ENCODE measurements at places on chromosomes 11 and 22.
A peak's percentile ranks its signal among the peaks of the same experiment; 100 is the strongest.

GRCh38 chr22:44399906-44400762 lies 87.4 kb upstream of the SHISAL1 start:
- no peak for DNase-seq

DNA sequence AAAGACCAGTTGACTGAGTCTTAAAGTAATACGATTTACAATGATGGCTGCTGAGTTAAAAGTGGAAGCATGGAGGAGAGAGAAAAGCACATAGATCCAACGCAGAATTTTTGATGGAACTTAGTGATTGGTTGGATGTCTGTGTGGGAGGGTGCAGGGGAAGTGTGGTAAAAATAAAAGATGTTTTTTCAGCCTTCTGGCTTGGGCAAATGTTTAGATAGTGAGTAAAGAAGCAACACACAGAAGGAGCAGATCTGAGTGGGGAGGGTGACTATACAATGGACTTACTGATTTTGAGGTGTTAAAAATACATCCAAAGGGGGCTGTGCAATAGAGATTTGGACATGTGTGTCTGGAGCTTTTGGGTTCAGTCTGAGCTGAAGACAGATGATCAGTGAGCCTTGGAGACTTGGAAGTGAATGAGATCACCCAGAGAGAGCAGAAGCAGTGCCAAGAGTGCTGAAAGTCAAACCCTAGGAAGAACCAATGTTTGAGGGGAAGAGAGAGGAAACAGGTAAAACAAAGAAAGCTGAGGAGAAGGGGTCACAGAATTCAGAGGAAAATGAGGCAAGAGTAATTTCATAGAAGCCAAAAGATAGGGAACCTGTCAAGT lies 8.6 kb downstream of the GRIA4 start:
- no peak for DNase-seq

GRCh38 chr11:83571302-83571701 lies 285.1 kb upstream of the CCDC90B start:
- no peak for DNase-seq

GRCh38 chr22:40212121-40212520 lies 34.4 kb downstream of the TNRC6B start:
- DNase-seq = no peak

DNA sequence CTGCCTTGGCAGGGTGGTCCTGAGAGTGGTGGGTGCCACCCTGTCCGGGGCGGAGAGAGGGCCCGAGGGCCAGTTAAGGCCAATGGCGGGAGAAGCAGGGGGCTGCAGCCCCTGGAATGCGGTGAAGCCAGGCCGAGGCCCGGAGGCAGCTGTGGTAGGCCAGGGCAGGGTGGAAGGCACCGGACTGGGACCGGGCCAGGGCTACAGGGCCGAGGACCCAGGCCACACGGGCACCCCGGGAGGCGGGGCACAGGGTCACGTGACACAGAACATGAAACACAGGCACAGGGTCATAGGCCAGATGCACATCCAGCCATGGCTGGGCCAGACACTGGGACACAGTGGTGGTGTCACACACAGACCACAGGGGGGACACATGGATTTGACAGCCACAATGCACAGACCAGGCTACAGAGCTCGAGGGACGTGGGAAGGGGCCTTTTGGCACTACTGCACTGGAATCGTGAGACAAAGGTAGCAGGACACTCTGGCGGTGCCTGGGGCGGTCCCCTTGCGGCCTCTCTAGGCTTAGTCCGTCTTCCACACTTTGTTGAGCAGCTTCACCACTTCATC lies 2.8 kb downstream of the SLC25A1 start:
- DNase-seq = no peak

GRCh38 chr11:66631883-66632282 lies 6.6 kb upstream of the RBM4 start:
- no peak for DNase-seq

DNA sequence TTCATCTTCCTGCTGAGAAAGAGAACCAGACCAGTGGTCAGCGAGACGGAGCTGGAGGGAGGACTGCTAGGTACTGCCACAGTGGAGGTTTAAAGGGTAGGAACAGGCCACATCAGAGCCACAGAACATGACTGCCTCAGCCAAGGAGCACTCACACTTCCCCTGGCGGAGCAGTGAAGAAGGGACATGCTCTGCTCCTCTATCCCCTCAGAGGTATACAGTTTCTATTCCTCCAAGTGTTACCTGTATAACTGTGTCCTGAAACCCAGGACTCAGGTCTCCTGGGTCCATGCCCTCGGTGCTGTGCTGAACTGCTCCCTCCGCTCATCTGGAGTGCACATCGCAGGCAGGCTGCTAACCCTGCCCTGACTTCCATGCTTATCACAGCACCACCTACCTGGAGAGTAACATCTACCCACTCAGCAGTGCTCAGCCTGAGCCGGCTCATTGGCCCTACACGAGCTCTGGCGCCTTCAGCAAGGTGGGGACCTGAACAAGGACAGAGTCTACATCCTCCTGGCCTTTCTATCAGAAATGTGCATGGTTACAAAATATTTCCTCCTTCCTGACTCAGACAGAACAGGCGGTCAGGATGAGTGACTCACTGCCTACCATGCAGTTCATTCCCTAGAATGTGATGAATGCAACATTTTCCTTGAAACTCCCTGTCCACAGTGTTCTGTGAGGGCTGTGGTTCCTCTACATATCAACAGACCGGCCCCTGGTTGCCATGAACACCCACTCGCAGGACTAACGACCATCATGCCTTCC lies 52.9 kb downstream of the C11orf58 start:
- DNase-seq = no peak

GRCh38 chr11:10331548-10332289 lies 26.8 kb downstream of the ADM start:
- no peak for DNase-seq

GRCh38 chr11:76501526-76502202 lies 56.8 kb downstream of the EMSY start:
- DNase-seq = no peak

DNA sequence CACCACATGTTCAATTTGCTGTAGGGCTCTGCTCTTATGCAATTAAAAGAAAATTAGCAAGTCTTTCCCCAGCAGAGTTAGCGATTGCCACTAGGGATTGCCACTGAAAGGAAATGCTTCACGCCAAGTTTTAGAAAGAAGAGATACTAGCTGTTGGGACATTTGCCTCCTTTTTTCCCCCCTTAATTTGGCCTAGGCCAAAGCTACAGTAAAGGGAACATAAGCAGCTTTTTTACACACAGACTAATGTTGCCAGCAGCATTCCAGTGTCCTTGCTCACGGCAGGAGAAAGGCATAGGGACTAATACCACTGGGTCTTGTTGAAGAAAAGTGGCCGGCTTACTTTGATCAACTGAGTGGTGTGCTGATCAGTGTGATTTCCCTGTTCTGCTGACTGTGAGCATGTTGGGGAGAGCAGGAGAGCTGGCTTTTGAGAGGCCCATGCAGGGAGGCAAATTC lies 71.2 kb downstream of the PHF21A start:
- DNase-seq = peak; percentile 16

DNA sequence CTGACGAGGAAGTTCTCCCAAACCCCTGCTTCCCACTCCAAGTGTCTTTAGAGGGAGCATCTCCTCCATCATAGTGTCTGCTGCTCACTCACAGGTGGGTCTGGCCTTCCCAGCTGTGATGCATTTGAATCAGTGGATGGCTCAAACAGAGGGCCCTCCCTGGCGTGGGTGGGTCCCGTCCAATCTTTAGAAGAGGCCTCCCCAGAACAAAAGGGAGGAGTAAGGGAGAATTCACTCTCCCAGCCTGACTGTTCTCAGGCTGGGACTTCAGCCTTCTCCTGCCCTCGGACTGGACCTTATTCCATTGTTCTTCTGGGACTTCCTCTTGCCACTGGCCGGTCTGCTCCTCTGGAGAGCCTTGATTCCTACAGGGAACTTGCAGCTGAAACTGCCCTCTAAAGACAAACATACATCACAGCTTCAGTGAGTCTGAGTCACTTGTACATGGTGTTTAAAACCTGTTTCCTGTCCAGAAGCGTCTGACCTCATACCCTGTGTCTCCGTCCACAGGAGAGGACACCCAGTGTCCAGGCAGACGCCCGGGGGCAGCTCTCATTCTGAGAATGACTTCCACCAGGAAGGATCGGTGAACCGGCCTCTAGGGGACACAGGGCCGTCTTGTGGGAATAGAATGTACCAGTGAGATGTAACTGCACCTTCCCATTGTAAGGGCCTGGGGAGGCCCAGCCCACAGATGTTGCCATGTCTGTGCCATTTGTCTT lies 234.7 kb downstream of the BRD1 start:
- no peak for DNase-seq

DNA sequence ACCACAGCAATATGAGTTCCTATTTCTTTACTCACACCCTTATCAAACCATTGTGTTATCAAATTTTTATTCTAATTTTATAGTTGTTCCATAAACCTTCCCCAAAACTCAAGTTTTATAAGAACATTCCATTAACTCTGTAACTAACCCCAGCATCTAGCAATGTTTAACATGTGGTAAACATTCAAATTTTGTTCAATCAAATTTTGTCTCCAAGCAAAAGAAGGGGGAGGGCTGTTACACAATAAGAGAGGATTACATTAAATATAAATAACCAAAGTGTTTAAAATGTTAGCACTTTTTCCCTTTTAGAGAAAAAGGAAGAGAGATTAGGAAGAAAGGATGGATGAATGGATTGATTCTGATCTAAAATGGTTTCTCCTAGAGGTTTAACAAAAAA lies 20.5 kb downstream of the RBFOX2 start:
- DNase-seq = no peak

- DNase-seq = no peak
These were observed 7.7 kb downstream of the YWHAH start for GRCh38 chr22:31952094-31952401.

DNA sequence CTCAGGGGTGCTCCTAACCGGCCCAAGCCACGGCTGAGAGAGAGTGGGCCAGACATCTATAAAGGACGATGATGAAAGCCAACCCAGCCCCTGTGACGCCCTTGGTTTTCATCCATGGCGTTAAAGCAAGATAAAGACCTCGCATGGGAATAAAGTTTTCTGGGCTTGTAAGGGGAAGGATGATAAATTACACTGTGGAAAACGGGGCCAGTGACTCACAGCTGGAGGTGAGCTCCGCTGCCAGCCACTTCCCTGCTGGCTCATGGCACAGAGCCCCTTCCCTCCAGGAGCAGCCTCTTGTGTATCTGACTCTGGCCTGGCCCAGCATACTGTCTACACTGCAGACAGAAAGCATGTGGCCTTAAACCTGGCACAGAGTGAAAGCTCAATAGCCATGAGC lies 503.2 kb upstream of the B3GAT1 start:
- DNase-seq = no peak

- no peak for DNase-seq
These were observed 20.9 kb downstream of the SHISAL1 start for GRCh38 chr22:44291674-44292360.

- DNase-seq = peak; percentile 12
These were observed 4.2 kb upstream of the UVRAG start for GRCh38 chr11:75810637-75811390.

DNA sequence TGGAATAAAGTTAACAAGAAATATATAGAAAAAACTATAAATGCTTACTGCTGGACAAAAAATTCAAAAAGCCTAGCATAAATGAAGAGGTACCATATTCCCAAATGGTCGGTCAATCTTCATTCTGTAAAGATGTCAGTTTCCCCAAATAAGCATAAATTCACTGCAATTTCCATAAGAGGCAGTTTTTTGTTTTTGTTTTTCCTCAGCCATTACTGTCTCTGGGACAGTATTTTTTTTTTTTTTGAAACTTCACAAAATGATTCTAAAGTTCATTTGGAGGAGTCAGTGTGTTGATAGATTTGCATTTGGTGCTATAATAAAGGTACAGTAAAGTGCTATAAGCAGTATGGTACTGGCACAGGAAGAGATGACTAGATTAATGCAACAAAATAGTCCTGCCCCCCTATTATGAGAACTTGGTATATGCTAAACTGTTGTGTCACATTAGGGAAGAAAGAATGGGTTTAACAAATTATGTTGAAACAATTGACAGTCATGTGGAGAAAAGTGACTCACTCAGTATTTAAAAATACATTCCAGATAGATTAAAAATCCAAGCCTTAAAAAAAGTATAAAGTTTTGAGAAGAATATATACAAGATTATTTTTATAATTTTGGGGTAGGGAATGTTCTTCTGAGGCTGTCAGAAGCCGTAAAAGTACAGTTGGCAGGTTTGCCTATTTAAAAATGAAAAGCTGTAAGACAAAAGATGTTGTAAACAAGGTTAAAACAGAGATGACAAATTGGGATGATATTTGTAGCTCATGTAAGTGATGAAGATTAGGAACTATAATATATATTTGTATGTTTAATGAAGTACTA lies 2.6 kb upstream of the FTH1 start:
- DNase-seq = peak; percentile 58

- peak; percentile 100 for DNase-seq
These were observed 8.2 kb downstream of the ARHGEF12 start for GRCh38 chr11:120344302-120345004.

GRCh38 chr11:126548581-126549550 lies 193.4 kb downstream of the ST3GAL4 start:
- DNase-seq = no peak

GRCh38 chr22:21699643-21700042 lies 33.8 kb downstream of the PPIL2 start:
- no peak for DNase-seq

- DNase-seq = no peak
These were observed 127.9 kb upstream of the NECTIN1 start for GRCh38 chr11:119856681-119857485.

- DNase-seq = no peak
These were observed 1.1 kb downstream of the DPF2 start for GRCh38 chr11:65334696-65335295.

DNA sequence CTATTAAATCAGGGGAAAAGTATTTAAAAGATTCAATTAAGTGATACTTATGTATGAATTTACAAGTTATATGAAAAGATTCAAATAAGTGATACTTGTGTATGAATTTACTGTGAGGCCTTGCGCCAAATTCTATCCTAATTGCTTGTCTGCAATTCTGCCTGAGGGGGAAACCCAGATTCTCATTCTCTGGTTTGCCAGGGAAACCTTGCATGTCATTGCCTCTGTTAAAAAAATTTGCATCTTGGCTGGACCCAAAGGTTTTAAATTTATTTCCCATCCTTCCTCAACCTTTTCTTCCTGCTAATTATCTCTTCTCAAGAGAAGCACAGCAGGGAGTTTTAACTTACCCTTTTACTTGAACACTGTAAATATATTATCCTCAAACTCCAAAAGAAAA lies 13.8 kb downstream of the OLFML1 start:
- DNase-seq = no peak

GRCh38 chr22:36220451-36220921 lies 18.8 kb downstream of the APOL2 start:
- no peak for DNase-seq

DNA sequence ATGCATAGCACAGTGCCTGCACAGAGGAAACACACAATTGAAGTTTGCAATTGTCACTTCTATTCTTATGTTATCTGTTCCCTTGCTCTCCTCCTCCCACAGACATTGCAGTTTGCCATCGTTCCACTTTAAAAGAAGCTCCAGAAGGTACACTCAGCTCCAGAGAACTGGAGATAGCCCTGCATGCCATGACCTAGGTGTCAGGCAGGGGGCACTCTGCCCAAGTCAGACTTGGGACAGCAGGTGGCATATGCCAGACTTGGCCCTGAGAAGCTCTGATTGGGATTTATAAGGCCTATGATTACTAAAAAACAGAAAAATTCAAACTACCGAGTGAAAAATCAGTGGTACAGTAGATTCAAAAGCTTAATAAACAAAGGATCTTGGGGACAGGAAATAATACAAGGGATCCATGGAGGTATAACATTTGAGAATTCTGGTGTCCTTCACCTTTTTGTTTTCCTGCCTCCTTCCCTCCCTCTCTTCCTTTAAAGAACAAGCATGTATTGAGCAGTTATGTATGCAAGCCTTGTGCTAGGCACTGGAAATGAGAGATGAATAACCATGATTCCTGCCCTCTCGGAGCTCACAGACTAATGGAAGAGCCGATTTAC lies 40.0 kb downstream of the TENM4 start:
- no peak for DNase-seq

All from GF-D8 (cell line).